ENCODE measurements at places on chromosomes 6 and 20.
A peak's percentile ranks its signal among the peaks of the same experiment; 100 is the strongest.

- DNase-seq: no peak
Observed at GRCh38 chr6:77674211-77674610, 21.4 kb downstream of the MEI4 start.

DNA sequence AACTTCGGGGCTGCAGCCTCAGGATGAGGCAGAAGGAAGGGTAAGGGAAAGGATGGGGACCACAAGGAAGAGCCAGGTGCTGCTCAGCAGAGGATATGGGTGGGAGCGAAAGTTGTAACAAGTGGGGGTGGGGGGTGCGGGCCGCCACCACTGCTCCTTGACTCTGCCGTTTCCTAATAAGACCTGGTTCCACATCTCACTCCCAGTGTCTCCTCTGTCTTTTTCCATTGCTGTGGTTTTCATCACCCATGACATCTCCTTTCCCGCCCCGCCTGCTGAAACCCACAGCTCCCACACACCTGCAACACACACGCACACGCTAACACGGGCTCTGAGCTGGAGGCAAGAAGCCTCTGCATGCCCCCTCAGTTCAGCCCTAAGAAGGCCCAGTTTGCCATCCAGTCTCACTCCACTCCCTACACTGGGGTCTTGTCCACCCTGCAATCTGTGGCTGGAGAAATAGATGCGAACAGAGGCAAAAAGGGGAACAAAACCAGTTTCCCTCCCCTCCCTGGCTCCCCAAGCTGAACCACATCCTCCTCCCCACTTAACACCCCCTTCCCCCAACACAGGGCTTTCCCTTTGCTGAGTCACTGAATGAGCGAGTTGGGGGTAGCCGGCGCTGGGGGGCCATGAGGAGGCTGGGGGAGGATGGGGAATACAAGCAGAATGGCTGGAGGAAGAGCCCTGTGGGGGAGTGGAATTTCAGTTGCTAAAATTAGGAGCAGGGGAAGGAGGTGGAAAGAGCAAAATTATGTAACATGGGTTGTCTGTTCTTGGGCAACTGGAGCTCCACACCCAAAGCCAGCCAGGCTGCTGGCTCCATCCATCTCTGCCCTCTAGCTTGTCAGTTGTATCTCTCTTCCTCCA lies 11.5 kb downstream of the NFKBIL1 start:
- no peak for DNase-seq

GRCh38 chr6:674956-675355 lies 18.0 kb downstream of the EXOC2 start:
- no peak for DNase-seq

- DNase-seq: no peak
Observed at GRCh38 chr6:3542032-3542640, 85.3 kb upstream of the SLC22A23 start.

DNA sequence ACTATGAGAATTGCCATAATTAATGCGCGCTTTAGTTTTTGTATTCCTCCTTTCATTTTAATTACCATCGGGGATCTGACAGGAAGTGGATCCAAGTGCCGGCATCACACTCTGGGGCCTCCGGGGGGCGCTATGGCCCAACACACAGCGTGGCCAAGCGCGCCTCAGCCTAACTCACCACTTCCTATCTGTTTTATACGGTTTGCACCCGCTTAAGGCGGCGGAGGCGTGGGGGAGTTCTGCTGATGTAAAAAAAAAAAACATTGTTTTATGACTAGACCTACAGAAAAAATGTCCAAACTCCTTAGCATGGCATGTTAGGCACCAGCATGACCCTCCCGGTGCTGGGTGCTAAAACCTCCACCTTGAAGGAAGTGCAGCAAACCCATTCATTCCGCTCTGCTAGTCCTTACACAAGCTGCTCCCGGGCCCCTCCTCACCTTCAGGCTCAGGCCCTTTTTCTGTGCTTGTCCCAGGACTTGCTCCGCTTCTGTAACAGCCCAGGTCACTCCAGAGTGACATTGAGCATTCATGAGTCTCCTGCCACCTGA lies 4.5 kb upstream of the EBF4 start:
- DNase-seq: no peak

DNA sequence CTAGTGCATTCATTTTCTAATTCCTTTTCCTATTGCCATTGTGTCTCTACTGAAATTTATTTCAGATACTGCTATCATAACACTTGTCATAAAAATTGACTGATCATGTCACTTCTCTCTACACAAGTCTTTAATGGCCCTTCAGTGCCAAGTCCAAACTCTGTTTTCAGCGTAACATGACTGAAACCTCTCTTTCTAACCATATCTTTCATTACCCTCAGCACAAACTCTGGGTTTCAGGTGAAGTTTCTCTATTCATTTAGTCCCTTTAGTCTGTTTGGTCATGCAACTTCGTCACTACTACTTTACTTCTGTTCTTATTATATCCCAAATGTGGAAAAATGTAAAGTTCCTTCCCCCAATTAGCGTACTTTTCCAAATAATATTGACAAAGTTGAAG lies 234.9 kb downstream of the OGFRL1 start:
- DNase-seq: no peak

GRCh38 chr6:11607383-11607782 lies 69.8 kb downstream of the TMEM170B start:
- no peak for DNase-seq

- DNase-seq: no peak
Observed at GRCh38 chr6:26193467-26194328, 106.5 kb downstream of the HFE start.

- DNase-seq: no peak
Observed at GRCh38 chr6:127494240-127494767, 24.8 kb downstream of the MTCL3 start.

DNA sequence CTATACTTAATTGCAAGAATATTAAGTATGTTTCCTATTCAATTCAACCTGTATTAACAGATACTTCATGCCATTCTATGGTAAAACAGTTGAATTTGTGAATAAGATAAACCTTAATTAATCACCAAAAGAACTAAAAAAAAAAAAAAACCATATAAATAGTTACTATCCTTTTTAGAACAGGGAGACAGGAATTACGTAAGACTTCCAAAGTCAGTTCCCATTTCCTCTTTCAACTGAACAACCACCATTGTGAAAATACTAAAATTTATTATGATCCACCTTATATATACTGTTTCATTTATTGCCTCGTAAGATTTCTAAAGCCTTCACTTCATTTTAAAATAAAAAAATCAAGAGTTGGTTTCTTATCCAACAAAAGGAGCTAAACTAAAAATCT lies 9.4 kb downstream of the CCNC start:
- DNase-seq: no peak

- DNase-seq: no peak
Observed at GRCh38 chr20:4805663-4806449, 84.1 kb downstream of the PRND start.

DNA sequence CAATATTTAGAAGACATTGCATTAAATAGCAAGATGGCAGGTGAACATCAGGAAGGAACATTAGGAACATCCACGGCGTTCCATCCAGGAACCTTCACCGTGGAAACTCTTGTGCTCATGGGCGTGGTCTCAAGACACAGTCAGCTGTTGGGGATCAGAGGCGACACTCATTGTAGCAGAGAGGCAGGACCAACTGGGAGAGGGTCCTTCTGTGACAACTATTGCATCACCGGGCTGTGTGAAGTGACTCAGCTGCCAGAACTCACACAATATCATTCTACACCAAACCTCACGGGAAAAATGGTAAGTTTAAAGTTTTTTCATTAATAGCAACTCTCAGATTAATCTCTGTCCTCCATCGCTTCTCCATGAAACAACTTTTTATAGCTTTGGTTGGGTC lies 334.8 kb upstream of the SULF2 start:
- DNase-seq: no peak

GRCh38 chr6:3869284-3869631 lies 20.1 kb downstream of the FAM50B start:
- DNase-seq: no peak

DNA sequence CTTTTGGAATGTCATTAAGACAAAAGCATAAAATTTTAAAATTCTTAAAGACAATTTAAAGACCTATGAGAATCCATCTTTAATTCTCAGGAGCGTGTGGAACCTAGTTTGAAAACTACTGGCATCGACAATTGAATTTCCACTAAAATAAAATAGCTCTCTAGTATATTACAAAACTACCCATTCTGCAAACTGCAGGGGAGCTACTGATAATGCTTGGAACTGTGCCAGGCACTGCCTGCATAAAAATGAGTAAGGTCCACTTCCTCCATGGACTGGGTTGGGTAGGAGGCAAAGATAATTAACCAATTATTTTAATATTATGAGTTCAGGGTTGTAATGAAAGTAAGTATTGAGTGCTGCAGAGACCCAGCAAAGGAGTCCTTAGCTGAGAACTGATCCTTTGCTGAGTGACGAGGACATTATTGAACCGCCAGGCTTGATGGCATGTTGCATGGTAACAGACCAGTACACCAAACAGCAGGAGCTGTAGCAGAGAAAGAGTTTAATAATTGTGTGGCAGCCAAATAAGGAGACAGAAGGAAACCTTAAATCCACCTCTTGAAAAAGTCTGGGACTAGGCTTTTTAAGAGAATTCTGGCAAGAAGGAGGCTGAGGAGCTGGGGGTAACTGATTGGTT lies 261.3 kb downstream of the ESR1 start:
- DNase-seq: no peak

DNA sequence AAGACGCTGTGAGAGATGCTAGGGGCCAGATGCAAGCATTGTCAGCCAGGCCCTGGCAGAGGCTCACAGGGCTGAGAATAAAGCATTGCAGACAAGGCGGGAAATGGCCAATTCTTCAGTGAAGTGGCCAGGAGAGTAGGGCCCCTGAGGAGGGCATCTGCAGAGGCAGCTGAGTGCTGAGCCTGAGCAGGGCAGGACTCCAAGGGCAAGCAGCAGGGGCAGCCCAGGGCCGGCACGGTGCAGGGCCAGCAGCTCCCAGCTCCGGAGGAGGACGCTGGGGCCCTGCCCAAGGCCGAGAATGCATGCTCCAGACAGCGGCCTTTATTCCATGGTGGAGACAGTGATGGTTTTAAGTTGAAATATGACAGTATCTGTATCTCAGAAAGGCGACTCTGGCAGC lies 305.5 kb downstream of the FOXC1 start:
- no peak for DNase-seq

- no peak for DNase-seq
Observed at GRCh38 chr20:23826541-23827021, at the start of gene CST2. Gene CST2, minus strand, starts transcription at chr20:23826729. Its CDS starts 69 bp downstream, at chr20:23826660.

GRCh38 chr20:8867038-8867740 lies 201.7 kb upstream of the PLCB4 start:
- DNase-seq: no peak

DNA sequence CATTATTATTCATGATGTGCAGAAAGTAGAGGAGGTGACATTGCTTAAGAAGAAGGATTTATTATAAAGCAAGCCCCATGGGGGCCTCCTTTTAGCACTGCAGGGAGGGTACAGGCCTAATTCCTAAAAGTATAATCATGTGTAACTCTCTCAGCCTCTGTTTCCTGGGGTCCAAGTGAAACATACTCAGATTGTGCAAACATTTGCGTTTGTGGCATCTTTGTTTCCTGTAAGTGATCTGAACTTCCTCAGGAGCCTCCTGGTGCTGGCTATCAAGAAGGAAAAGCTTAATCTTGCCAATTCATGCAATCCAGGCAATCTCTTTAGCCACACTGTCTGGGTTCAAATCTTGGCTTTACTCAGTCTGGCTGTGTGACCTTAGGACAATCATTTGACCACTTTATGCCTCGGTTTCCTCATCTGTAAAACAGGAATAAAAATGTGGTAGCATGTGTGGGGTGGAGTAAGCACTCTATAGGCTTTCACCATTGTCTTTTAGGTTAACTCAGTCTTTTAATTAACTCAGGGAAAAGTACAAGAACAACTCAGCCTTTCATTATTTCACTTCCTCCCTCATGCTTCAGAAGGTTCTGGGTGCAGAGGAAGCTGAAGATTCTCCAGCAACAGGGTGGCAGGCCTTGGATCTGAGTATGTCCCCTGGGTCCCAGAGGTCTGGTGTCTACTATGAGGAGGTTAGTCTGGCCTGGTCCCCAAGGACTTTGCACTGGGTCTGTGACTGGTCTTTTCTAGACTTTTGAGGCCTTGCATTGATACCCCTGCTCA lies 831 bp upstream of the SIRPB2 start:
- no peak for DNase-seq

DNA sequence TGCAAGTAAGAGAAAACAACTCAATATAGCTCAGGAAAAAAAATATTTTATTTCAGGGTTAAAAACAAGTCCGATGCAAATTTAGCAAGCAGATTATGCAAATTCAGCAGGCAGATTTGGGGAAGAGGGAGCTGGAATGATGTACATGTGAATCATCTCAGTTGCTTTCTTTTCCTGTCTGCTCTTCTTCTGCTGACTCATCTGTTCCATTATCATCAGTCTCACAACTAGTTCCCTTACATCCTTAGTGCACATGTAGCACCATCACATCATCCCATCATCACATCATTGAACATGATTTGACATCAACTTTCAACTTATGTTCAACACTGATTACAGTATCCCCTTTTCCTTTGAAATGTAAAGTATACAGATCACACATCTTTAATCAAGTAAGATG lies 11.5 kb upstream of the DEFB113 start:
- DNase-seq: peak; percentile 51

- DNase-seq: no peak
Observed at GRCh38 chr20:53159160-53159559, 187.0 kb downstream of the TSHZ2 start.

- DNase-seq: no peak
Observed at GRCh38 chr20:995170-995569, 6.9 kb downstream of the RSPO4 start.

- DNase-seq: no peak
Observed at GRCh38 chr6:45911691-45912090, 104.0 kb downstream of the CLIC5 start.

DNA sequence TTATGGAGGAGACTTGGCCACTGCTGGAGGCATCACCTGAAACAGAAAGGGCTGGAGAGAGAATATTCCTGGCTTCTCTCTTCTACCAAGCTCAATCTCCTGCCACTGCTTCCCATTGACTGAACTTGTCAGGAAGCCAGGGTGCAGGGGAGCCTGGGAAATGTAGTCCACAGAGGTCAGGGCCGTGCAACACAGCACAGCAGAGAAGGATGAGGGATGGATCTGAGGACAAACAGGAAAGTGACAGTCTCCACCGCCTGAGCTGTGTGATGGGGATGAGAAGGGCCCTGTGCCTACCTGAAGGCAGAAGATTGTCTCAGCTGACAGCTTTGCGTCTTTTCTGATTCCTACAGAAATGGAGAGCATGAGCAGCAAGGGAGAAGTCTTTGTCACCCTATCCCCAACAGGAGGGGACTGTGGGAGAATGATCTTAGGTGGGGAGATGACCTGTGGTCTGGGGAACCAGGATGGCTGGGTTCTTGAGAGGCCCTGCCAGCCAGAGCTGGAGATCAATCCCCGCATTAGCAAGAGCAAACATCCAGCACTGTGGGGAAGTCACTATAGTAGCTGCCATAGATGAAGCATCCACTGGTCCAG lies 114.2 kb downstream of the SNX5 start:
- DNase-seq: no peak

Data from foreskin keratinocyte (primary cell).